ENCODE measurements at places on chromosomes 6 and 20.

DNA sequence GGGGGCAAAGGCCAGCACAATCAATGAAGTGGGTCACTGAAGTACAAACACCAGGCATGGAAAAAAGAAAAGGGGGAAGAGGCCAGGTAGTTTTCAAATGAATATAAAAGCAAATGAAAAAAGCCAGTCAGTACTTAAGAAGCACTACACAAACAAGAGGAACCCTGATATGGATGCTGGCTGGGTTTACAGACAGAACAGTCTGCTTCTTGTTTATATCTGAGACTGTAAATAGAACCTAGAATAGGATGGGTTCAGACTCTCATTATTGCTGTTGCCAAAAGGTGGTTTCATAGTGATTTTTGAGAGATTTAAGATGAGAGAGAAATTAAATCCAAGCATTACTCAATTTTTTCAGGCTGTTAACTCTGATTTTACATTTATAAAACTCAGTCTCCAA, 24.1 kb downstream of the USP45 start:
- no peak for DNase-seq

- DNase-seq: no peak
Observed at GRCh38 chr6:23659125-23659524, 466.9 kb upstream of the NRSN1 start.

DNA sequence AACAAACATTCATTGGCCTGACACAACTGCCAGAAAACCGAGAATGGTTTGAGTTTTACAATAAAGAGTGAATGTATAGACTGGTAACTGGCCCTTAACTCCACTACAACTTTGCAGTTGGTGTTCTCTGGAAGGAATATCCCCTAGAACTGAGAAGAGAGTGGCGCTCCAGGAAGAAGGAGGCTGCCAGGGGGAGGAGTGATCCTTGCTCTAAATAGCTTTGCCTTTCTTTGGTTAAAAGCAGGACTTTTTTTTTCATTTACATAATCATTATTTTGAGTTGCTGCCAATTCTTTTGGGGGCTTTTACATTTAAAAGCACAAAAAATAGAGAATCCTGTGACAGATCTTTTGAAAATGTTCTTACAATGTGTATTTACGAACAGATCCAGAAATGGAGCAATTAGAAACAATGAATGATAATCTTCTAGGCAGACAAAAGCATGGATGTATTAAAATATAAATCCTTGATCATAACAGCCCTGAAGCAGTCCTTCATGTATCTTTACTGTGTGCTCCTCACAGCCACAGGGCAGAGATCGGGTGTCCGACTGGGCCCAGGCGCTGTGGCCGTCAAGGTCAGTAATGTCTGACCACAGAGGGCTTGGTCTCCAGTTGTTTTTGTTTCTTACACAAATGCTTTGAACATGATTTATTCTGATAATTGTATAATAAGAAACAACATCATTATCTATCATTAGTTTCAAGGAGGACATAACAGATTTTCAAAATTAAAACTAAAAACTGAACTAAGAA, 612.2 kb downstream of the HDGFL1 start:
- DNase-seq: no peak

DNA sequence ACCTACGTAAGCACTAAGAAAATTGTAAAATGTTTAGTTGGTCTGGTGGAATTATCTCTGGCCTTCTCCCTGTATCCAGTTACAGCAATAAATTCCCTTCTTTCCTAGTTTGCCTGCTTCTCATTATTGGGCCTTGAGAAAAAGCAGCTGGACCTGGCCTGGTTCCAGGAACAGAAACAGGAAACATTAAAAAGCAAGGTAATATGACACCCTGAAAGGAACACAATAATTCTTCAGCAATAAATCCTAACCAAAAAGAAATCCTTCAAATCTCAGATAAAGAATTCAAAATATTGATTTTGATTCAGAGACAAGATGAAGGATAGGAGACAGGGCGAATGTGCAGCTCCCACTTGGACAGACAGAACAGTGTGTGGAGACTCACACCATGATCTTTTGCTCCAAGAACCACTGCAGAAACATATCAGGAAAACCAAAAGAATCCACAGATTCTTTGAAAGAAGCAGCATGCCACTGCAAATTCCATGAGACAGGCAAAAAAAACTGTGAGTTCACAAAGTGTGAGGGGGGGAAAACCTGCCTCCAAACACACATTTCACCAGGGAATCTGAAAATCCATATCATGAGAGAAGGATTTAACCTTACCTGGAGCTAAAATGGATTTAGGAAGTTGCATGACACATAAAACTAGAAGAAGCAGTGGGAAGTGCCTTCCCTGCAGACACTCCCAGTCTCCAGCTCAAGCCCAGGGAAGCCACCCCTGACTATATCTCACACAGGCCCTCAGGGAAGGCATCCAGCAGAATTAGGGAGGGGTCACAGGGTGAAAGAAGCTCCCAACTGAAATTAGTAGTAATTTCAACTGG, 28.9 kb downstream of the TREM1 start:
- DNase-seq: peak; percentile 45

DNA sequence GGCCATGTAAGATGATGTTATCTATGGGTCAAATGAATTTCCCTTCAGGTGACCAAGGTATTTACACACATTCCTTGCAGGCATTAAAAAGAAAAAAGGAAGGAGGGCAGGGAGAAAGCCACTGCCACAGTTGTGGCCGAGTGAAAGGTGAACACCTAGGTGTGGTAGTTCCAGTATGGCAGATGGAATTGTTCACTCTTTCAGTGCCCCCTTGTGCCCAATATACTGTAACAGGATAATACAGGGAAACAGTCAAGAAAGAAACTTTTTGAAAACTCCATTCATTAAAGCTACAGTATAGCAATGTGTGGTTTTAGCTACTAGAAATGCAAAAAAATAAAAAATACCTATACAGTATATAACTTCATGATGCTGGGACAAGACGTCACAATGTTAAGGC, 52.1 kb downstream of the BMP2 start:
- no peak for DNase-seq

- DNase-seq: no peak
Observed at GRCh38 chr6:111679126-111679858, 73.6 kb upstream of the TRAF3IP2 start.
